HepG2 (cell line): ENCODE measurements at places on chromosomes 3 and 15. TPM values are rescaled to one million over a fixed set of nuclear protein-coding genes. Genes with fewer than 3 reads are reported as not detected.

PEX11A gene
- 13.9 and 15.1 TPM in 2 replicates for total RNA-seq

MRPL3 gene
- total RNA-seq, result 172 and 263 TPM in 2 replicates

INKA1 gene
- 0.22 TPM in 1 of 2 replicates, not detected in the other for total RNA-seq

BSN gene
- total RNA-seq, result 0.70 and 0.86 TPM in 2 replicates

FRG2C gene
- not detected in 2 replicates for total RNA-seq

EPHB1 gene
- total RNA-seq, result 0.07 TPM in 1 of 2 replicates, not detected in the other

RTP4 gene
- total RNA-seq, result 0.62 and 0.83 TPM in 2 replicates

CD96 gene
- not detected in 2 replicates for total RNA-seq

DNA sequence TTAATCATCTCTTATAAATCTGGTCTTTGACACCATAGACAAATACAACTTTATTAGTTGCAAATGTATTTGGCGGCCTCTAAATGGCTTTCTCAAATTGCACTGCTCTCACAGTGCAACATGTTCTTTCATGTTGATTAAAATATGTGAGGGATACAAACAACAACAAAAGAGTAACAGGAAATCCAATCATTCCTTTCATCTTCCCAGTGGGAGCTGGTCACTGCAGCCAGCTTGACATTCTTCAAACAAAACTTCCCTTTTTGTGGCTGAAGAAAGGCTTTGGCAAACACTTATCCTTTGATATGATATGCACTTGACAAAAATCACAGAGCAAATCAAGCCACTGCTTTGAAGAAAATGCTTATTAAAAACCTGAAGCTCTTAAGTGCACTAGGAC, 973.6 kb downstream of the EPHA3 start:
- no peak for DNase-seq

DNA sequence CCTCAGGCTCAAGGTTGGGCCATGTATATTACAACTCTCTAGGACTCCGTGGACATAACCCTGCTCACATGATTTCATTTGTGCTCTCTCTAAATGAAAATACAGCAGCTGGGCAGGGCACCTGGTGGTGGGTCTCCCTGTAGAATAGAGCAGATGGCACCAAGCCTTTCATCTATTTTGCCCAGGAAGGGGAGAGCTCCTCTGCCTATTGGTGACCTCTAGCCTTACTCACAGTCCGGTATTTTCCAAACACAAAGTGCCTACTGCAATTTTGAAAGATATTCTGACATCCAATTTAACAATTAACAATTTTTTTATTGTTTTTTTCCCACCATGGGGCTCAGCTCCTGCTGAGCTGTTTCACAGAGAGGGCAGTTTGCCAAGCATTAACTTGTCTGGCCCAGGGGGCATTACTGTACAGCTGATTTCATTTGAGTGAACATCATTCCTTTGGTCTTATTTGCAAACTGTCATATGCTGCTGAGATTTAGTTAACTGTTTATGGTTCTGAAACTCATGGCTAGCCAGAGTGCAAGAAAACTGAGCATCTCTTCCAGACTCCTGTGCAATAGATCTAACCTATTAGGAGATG, 474.0 kb downstream of the EPHB1 start:
- DNase-seq, result no peak

- DNase-seq, result no peak
Observed at GRCh38 chr3:49807431-49808114, 4.5 kb downstream of the INKA1 start.

DNA sequence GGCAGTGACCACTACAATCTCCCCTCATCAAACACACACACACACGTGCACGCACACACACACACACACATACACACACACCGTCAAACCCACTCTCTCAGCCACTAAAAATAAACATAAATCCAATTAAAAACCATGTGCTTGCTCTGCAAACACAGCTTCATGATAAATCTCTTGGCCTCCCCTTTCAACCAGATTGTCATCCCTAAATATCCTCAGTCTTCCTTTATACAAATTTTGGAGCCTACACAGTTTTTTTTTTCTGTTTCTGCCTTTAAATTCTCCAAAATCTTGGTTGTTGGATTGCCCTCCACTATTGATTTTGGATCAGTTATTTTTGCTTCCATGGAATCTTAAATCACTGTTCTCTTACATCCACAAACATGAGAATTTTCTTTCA, 245.6 kb downstream of the SATB1 start:
- DNase-seq, result no peak

DNA sequence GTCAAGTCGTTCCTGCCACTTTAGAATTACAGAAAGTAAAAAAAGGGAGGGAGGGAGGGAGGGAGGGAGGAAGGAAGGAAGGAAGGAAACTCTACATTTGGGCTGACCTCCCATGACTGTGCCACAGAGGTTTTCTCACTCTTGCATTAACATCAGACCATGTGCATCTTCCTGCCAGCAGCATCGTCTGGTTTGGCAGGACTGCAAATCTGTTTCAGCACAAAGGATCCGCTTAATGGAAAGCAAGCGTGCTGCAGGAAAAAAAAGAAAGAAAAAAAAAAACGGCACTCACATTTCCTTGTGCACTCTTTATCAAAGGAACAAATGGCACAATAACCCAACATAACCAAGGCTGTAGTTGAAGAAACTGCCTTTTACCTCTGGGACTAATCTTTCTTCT, 148.8 kb upstream of the HES1 start:
- DNase-seq, result no peak

- peak; percentile 53 for DNase-seq
Observed at GRCh38 chr3:54188176-54188791, 65.9 kb downstream of the CACNA2D3 start.

DNA sequence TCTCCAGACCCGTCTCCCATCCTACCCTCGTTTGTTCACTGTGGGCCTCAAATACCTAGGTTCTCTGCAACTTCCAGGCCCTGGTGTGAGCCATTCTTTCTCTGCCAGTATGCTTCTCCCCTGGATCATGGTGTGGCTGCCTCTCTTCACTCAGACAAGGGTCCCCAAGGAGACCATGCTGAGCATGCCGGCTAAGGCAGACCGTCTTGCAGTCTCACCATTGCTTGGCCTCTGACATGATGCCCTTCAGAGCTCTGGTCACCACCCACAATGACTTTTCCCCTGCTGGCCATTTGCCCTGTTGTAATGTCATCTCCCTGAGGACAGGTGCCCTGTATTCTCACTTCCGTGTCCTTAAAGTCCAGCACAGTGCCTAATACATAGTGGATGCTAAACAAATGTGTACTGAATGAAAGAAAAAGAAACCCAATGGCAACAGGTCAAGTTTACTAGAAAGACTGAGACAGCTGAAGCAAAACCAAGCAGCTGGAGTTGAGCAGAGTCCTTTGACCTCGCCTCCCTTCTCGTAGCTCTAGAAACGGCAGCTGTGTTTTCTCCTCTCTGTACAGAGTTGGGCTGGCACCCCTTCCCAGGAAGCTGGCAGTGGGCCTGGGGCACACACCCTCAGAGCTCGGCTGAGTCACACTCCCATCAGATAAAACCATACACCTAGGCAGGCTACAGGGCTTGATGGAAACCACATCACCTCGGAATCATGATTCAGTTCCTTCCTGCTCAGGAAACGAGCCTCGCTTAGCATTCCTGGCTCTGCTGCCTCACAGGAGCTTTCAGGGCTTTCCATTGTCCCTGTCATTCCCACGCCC, 8.6 kb downstream of the TLR9 start:
- no peak for DNase-seq

DNA sequence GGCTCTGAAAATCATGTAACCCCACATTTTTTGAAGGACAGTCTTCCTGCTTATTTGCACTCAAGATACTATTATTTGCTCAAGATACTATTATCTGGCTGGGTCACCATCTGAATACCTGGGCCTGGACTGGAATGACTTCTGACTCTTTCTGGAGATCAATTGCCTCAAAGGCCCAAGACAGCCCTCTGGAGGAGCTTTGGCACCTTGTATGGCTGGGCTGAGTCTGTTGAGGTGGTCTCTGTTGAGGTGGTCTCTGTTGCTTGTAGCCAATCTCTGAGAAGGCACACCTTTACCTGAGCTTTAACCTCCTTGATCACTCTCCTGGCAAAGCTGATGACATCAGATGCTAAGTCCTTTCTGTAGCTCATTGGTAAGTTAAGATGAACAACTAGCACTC, 33.0 kb downstream of the SPATA12 start:
- no peak for DNase-seq

GRCh38 chr15:51623386-51623938, 891 bp upstream of the DMXL2 start:
- DNase-seq, result no peak

DNA sequence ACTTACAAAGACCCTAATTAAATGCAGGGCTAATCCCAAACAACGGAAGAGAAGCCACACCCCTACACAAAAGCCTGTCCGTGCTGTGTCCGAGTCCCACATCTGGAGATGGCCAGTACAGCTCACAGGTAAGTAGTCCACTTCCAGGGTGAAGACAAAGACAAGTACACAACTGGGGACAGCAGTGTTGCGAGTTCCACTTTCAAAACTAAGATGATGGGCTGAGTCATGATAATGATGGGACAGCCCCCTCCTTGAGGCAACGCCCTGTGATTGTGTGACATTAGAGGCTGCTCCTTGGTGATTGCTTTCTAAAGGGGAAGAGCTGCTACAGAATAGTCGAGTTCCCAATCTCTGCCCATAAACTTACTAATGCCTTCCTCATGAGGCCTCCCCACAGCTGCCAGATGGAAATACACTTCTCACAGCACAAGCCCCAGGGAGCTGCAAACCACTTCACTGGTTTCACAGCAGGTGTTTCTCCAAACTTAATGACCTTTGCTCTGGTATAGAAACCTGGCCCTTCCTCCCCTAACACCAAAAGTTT, 27.6 kb downstream of the RFT1 start:
- no peak for DNase-seq

DNA sequence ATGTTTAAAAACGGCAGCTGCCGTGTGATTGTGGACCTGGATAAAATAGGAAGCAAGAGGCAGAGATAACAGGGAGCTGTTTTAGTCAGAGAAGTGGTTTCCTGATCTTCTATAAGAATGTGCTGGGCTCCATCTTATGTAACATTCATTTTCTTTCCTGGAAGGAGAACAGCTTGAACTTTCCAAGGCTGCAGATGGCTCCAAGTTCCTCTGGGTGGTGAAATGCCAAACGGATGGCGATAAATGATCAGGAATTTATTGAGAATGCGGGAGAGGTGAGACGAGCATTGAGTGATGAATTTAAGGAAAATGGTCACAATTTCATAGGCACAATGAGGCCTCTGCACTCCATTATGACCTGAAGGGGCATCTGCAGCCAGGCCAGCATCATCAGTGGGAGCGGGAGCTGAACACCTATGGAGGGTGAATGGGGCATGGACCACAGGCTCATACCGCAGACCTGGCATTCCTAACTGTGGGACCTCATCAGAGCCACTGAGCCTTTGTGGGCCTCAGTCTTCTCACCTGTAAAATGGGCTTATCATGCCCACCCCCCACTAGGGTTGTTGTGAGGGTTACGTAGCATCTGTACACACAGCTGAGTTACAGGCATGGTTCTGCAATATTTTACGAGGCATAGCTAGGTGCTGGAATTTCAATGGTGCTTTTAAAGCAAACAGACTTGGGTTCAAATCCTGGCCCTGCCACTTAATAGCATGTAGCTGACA, 17.1 kb downstream of the MGLL start:
- no peak for DNase-seq

DNA sequence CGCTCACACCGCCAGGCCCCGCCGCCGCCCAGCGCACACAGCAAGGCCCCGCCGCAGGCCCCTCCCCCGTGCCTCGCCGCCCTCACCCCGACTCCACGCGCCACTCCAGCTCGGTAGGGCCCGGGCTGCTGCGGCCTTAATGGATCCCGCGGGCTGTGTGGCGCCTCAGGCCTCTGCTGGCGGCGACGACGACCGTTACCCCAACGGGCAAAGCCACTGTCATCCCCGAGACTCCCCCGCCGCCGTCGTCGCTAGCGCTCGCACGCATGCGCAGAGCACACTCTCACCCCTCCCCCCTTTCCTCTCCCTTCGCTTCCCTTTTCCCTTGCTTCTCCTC, at the start of gene MSL2:
Gene MSL2, minus strand, starts transcription at position 272 of the 337 bp plus-strand sequence. CDS start 1,222 bp downstream, outside the sequence.
- no peak for DNase-seq
